NCI-H146 (cell line): ENCODE measurements at places on chromosomes 5 and 9.

DNA sequence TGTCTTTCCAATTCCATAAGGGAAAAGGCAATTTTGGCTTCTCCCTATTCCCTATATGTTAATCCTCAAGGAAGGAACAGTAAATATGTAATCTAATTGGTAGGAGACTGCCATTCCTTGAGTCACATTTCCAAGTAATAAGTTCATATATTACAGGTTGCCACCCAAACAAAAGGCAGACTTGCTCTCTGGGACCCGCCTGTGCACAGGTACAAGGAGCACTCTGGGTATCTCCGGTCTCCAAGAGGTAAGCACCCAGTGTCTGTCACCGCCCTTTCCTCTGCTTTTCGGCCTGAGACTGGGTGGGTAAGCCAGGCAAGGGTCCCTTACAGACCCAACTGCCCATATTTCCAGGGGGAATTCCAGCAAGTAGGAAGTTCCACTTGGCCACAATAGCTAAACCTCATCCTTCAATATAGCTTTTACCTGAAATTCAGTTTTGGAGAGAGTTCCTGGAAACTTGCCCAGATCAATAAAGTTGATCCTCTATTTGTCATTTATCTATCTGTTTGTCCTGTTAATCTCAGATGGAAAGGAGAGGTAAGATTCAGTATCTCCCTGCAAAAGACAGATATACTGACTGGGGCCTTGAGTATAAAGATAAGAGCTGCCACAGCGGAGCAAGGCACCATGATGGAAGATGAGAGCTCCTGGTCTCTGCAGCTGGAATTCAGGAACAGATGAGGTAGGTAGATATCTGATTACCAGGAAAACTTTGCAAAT lies 81.8 kb downstream of the SUSD1 start:
- DNase-seq, result no peak

DNA sequence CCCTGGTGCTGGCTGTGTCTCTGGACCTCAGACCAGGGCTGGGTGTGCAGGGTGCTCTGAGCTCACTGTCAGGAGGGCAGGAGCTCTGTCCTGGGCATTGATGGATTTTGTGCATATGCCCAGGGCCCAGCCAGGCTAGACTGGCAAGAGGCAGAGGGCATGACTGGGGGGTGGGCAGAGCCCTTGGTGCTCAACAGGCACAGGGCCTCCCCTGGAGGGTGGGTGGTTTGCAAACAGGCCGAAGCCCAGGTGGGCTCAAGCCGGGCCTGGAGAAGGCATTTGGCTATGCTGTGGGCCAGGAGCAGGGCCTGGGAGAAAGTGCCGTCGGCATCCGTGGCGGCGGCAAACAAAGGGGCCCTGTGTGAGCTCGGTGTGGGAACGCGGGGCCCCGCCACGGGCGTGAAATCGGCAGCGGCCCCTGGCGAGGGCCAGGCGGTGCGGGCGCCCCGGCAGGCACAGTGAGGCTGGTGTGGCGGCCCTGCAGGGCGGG lies 1.9 kb upstream of the NRARP start:
- DNase-seq, result no peak

DNA sequence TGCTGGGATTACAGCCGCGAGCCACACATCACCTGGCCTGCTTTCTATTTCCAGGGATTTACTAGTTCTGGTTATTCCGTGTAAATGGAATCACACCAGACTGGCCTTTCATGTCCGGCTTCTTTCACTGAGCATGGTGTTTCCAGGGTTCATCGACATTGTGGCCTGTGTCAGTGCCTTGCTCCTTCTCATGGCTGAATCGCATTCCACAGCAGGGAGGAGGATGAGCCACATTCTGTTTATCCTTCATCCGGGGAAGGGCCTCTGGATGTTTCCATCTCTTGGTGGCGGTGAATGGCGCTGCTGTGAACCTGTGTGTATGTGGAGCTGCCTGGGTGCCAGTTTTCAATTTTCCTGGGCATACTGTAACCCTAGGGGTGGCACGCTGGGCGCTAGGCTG lies 58.7 kb upstream of the RNU6ATAC start:
- DNase-seq, result no peak

GRCh38 chr9:95463148-95464060 lies 53.4 kb downstream of the PTCH1 start:
- DNase-seq, result no peak

DNA sequence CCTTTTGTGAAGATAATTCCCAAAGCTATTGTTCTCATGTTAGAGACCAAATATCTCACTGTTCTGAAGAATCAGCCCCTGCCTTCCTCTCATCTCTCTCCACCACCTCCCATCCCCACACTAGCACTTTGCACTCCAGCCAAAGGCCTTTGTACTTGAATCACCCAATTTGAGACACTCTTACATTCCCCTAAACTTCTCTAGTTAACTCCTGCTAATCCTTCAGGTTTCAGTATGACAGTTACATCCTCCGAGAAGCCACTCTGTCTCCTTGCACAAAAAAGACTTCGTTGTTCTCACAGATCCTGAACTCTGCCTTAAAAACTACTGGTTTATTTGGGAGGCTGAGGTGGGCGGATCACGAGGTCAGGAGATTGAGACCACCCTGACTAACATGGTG lies 227.5 kb downstream of the PIK3R1 start:
- DNase-seq, result no peak

DNA sequence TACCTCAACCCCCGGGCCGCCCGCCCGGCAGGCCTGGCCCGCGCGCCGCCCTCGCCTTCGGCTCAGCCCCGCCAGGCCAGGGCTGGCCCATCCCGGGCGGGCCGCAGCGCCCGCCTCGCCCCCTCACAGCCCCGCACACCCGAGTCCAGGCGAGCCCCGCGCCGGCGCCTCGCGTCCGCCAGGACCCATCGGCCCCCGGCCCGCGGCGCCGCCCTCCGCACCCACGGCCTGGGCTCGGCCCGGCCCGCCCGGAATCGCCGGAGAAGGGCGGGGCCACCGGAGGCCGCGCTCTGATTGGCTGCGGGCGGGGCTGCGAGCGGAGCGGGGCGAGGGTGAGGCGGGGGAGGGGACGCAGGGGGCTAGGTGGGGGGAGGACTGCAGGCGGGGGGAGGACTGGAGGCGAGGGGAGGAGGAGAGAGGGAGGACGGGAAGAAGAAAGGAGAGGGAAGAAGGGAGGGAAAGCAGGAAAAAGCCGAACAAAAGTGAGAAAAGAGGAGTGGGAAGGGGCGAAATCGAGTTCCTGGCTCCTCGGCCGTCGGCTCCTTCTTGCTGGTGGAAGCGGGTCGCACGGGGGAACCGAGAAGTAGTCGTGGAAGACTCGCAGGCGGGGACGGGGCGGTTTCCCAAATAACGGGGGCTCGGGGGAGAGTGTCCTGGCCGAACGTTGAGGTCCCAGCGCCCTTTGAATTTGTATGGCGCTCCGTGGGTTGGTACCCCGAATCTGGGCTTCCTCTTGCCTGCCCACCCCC lies 472 bp upstream of the UBTD2 start:
- peak; percentile 68 for DNase-seq

GRCh38 chr5:173339286-173339685 lies 11.1 kb upstream of the STC2 start:
- DNase-seq, result no peak

DNA sequence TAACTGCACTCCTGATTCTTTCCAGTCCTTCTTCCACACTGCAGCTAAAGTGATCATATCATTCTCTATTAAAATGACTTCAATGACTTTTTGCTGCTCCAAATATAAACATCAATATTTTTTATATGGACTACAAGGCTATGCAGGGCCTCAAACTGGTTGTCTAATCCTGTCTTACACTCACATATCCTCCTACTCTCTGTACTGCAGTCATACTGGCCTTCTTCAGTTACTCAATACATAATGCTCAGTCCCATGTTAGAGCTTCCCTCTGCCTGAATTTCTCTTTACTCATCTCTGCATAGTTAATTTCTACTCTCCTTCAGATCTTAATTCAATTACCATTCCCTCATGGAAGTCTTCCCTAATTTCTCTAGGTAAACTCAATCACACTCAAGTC lies 3.4 kb downstream of the MEIKIN start:
- no peak for DNase-seq

- peak; percentile 81 for DNase-seq
Observed at GRCh38 chr9:97632248-97632984, 752 bp downstream of the TSTD2 start.
